ENCODE measurements at places on chromosomes 12 and 14.

DNA sequence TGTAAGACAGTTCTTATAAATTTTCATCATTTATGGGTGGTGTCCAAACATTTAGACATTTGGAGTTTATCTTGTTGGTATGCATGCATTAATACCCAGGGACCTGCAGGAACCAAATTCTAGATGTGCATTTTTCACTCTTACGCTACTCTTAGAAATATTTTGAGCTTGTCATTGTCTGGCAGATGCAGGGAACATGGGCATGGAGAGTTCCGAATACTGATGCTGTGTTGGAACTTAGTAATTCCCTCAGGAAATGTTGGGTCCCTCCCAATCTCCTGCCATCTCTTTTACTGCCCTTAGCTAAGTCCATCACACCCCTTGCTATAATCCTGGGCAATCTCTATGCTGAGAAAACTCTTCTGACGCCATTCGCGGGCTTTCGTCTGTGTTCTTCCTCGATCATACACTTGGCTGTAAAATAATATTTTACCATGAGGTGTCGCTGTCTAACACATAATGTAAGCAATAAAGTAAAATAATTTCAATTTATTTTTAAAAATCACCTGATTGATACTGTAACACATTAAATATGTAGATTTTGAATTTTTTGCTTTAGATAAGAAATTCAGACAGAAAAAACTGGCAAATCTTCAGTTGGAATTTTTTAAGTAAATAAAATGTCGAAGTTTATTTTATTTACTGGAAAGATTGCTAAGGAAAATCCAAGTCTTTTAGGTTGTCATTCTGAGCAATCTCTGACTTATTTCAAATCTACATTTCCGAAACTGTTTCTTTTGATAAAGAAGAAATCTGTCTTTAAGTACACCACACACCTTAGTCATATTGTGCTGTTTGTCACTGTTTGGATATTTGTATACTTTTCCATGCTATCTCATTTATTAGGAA is 304.1 kb upstream of the SSTR1 start:
- DNase-seq, result peak; percentile 32

GRCh38 chr12:106091446-106091820 is 47.3 kb downstream of the NUAK1 start:
- no peak for DNase-seq

- DNase-seq, result no peak
Observed at GRCh38 chr14:70887207-70887681, 20.0 kb upstream of the PCNX1 start.

DNA sequence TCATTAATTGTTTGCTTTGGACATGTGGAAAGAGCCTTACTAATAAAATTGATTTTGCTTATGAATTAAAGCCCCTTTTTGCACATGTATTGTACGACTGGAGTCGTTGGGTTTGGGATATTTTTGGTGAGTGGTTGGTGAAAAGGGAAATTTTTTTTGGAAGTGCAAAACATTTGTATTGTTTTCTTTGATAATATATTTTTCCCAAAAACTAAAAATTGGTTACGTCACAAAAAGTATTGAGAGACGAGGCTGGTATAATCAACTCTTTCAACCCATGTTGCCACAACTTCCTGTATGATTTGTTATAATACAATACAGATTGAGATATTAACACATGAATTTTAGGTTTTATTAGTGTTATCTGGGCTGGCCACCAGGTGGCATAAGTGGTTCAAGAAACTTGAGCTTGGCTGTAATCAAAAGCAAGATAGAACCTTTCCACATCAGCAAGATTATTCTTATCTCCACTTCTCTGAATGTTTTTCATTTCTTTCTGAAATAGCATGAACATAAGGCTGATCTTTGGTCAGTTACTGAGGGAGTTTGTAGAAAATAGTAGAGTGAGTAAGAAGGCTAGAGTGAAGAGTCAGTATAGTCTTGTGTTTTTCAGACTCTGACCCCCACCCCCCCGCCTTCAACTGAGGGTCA is 8.7 kb downstream of the NGDN start:
- DNase-seq, result peak; percentile 65

GRCh38 chr14:104981699-104982541 is 3.7 kb upstream of the CLBA1 start:
- DNase-seq, result no peak

DNA sequence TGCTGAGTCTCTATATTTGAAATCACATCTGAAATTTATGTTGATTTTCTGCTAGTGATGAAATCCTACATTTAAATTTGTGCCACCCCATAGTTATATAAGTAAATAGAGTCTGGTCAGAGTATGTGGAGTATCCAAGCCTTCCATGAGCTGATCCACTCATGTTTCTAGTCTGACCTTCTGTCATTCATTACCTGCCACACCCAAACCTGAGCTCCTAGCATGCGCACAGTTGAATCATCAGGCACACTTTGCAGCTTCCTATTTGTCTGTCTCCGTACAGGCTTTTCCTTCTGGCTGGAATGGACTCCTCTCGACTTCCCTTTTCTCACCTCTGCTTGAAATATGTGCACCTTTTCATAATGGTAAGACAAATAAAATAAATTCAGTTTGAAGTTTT is 45.3 kb upstream of the LRIG3 start:
- no peak for DNase-seq

DNA sequence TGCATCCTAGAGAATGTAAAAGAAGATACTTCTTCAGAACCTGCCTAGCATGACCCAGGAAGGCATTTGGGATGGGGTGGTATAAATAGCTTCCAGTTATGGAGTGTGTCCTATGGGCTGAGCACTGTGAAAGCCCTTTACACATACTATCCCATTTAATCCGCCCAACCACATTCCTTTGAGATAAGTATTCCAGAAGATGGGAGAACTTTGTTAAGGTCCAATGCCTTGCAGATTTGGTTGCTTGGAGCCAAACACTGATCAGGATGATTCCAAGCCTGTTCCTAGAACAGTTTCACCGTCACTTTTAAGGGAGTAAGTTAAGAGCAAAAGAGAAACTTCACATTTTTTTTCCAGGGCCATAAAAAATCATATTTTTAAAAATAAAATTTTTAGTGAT is 82.5 kb upstream of the CLMN start:
- DNase-seq, result no peak

- DNase-seq, result peak; percentile 40
Observed at GRCh38 chr12:106118-106591, 39.6 kb downstream of the IQSEC3 start.

- no peak for DNase-seq
Observed at GRCh38 chr14:22387776-22388241, 201.2 kb downstream of the DAD1 start.

- DNase-seq, result no peak
Observed at GRCh38 chr12:114680604-114681069, 3.3 kb downstream of the TBX3 start.

DNA sequence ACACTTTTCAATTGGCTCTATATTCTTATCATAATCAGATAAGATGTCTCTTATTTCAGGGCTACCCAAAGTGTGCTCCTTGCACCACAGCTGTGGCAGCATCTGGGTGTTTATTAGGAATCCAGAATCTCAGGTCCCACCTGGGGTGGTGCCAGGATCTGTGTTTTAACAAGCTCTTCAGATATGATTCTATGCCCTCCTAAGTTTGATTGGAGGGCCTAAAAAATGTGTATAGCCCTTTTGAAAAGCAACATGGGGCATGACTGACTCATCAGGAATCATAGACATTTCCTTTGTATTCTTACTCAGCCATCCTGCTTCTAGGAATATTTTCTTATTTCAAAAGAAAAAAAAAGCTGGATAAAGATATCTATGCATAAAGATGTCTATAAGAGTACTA is 103.1 kb downstream of the HELB start:
- DNase-seq, result no peak

DNA sequence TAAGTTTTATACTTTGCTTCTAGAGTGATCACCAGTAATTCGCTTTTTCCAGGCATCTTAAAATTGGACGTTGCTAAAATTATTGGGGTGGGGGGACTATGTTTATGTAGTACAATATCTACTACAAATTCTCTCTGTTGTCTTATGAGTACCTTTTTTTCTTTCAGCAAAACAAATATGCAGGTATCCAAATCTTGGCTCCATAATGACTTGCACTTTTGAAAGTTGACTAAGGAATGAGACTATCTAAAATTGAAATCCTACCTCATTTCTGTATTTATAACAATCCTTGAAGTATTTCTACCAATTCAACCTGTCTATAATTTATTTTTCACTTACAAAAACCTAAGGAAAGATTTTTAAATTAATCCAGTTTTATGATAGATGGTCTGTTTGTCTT is 2.4 kb downstream of the DYNC1H1 start:
- DNase-seq, result no peak

DNA sequence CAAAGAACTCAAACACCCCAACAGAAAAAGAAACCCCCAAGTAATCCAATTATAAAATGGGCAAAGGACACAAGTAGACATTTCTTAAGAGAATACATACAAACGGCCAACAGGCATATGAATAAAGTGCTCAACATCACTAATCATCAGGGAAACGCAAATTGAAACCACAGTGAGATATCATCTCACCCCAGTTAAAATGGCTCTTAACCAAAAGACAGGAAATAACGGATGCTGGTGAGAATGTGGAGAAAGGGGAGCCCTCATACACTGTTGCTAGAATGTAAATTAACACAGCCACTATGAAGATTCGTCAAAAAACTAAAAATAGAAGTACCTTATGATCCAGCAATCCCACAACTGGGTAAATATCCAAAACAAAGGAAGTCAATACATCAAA is 52.4 kb downstream of the CLMN start:
- DNase-seq, result no peak

DNA sequence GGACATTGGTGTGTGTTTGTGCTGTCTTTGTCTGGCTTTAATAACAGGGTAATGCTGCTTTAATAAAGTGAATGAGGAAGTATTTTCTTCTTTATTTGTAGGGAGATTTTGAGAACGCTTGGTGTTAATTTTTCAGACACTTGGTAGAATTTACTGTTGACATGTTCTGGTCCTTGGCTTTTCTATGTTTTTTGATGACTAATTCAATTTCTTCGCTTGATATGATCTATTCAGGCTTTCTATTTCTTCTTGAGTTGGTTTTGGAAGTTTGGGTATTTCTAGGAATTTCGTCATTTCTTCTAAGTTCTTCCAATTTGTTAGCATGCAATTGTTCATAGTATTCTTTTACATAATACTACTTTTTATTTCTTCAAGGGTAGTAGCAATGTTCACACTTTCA is 167.8 kb downstream of the TTC6 start:
- DNase-seq, result no peak

DNA sequence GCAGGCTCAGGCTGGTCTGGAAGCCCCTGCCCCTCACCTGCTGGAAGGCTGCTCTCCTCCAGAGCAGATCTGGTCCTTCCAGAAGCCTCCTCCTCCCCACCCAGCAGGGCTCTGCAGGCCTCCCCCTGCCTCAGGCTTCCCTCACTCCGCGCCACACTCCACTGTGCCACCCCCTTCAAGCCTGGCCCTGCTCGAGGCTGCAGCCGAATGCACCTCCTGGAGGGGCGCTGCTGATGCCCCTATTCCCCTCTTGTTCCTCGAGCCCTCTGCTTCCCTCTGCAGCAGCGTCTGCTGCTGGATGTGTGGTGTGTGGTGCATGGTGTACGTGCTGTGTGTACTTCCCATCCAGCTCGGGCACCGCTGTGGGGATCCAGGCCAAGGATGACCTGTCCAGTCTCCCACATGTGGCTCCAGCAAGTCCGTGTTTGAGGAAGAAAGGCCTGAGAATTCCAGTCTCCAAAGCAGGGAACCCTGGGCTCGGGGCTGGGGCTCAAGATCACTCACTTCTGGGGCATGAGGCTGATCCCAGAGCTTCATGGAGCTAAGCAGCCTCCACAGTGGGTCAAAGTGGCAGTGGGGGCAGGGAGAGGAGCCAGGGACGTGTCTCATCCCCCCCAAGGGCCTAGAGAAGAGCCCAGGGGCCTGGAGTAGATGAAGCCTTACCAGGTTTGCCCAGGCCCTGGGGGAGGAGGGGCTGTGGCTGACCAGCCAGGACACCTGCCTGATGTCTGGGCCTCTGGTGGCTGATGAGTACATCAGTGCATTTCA is 136.0 kb upstream of the C14orf180 start:
- DNase-seq, result peak; percentile 52

DNA sequence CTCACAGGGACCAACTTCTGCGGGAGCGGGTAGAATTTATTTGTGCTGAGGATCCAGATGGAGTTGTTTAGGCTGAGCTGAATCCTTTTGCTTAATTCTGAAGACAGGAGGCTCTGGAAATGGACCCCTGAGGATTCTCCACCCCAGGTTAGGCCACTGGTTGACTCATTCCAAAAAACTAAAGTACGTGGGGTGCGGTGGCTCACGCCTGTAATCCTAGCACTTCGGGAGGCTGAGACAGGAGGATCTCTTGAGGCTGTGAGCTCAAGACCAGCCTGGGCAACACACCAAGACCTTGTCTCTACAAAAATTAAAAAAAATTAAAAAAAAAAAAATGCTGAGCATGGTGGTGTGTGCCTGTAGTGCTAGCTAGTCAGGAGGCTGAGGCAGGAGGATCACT is 76.3 kb upstream of the MAP1LC3B2 start:
- no peak for DNase-seq

- peak; percentile 12 for DNase-seq
Observed at GRCh38 chr14:65414961-65415589, 2.5 kb downstream of the FUT8 start.

DNA sequence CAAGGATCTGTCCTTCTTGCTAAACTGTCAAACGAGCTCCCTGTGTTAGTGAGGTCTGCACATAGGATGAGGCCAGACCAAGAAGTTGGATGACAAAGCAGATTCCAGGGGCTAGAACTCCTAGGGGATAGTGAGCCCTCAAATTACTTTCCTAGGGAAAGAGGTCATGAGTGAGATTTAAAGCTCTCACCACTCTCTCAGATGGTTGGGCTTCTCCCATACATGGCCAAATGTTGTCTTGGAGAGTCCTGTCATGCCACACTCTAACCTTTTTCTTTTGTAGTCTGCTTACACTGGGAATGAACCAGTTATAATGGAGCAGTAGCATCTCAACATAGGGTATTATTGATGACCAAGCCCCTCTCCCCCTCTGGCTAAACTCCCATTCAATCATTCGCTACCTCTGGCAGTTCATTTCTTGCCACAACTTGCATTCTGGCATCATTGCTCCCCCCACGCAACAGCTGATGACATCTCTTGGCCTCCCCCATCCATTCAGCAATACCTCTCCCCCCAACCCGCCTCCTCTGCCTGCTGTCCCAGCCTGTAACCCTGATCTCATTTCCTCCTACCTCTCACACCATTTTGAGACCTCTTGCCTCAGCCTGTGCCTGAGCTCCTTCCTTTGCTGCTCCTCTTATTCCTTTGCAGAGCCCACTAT is 64.7 kb upstream of the CISTR start:
- no peak for DNase-seq

DNA sequence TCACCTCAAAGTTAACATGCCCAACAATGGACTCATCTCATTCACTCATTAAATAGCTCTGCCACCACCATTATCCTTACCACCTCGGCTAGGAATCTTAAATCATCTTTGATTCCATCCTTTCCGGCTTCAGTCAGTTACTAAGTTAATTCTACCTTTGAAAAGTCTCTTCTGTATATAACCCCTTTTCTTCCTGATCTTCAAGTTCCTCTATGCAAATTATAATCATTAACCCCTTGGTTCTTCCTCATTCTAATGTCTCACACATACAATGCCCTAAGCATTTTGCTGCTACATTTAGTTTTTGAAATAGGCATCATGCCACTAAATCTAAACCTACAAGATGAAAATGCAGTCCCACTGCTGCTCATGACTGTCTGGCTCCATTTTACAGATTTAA is 51.6 kb downstream of the ATP2B1 start:
- no peak for DNase-seq

GRCh38 chr12:118370601-118371000 is 2.1 kb downstream of the TAOK3 start:
- no peak for DNase-seq

- no peak for DNase-seq
Observed at GRCh38 chr14:56709201-56709600, 101.1 kb downstream of the OTX2 start.
